ENCODE measurements at places on chromosomes 13 and 19. TPM values are rescaled to one million over a fixed set of nuclear protein-coding genes. Genes with fewer than 3 reads are reported as not detected.

SIGLEC8 gene
- not detected for polyA plus RNA-seq

- no peak for DNase-seq
These were observed 1185.4 kb downstream of the DIAPH3 start for GRCh38 chr13:58978331-58978730.

ZNF416 gene
- polyA plus RNA-seq: 7.8 TPM

CABP5 gene
- 0.10 TPM for polyA plus RNA-seq

GRCh38 chr13:96629331-96629730 is 364.9 kb downstream of the OXGR1 start:
- no peak for DNase-seq

DNA sequence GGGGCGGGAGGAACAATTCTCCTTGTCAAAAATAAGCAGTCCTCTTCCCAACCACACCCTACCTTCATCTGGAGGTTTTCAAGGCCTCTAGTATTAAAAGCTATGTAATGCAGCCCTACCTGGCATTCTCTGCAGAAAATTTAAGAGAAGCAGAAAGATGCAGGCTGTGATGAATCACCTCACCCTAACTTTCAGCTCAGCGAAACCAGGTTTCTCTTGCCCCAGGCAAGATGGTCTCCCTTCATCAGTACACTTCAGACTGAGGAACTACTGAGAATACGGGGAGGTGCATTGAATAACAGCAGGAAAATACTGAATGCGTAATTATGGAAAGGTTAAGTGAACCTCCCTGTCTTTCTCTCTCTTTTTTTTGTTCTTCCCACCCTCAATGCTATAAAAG is 437.6 kb upstream of the KLF12 start:
- DNase-seq: no peak

LILRA6 gene
- polyA plus RNA-seq: 0.73 TPM

DNA sequence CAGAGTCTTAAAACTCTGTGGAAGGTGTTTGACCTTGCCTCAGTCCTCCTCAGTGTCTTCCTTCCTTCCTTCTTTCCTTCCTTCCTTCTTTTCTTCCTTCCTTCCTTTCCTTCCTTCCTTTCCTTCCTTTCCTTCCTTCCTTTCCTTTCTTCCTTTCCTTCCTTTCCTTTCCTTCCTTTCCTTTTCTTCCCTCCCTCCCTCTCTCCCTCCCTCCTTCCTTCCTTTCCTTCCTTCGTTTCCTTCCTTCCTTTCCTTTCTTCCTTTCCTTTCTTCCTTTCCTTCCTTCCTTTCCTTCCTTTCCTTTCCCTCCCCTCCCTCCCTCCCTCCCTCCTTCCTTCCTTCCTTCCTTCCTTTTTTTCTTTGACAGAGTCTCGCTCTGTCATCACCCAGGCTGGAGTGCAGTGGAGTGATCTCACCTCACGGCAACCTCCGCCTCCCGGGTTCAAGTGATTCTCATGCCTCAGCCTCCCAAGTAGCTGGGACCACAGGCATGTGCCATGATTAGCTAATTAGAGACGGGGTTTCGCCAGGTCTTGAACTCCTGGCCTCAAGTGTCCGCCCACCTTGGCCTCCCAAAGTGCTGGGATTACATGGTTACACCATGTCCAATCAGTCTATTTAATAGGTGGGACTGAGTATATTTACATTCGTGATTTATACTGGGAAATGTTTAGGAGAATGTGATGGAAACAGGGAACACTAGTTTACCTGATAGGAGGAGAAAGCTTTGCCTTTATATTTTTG is 16.3 kb downstream of the ZNF507 start:
- DNase-seq: no peak

GRCh38 chr19:30488191-30488590 is 116.0 kb downstream of the ZNF536 start:
- no peak for DNase-seq

LGALS14 gene
- polyA plus RNA-seq: not detected

CYP2A7 gene
- not detected for polyA plus RNA-seq

DNA sequence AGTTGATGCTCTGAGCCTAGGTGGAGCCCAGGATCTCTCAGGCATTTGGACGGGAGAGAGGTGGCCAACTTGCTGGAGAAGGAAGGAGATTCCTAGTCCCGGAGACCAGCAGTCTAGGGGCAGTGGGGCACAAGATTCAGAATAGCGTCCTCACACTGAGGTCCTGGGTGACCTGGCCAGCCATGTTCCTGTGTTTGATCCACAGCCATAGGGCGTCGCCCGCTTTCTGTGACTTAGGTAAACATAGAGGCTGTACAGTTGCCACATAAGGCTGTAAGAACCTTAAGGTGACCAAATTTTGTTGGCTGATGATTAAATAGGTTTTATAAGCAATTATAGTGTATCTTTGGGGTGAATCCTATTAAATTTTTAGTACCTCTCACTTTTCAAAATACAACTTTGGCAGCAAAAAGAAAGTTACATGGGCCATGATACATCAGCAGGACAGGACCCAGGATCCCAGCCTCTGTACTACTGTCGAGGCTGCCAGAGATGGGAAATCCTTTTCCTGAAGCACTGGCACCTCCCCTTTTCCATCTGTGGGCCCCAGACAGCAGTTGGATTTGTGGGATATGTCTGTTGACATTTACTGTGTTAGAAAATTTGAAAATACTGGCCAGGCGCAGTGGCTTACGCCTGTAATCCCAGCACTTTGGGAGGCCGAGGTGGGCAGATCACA is 37.5 kb downstream of the TSSK6 start:
- DNase-seq: no peak

- no peak for DNase-seq
These were observed 224.6 kb downstream of the RAP2A start for GRCh38 chr13:97658556-97658955.

GRCh38 chr19:2059422-2060201 is 8.6 kb upstream of the MKNK2 start:
- no peak for DNase-seq

DNA sequence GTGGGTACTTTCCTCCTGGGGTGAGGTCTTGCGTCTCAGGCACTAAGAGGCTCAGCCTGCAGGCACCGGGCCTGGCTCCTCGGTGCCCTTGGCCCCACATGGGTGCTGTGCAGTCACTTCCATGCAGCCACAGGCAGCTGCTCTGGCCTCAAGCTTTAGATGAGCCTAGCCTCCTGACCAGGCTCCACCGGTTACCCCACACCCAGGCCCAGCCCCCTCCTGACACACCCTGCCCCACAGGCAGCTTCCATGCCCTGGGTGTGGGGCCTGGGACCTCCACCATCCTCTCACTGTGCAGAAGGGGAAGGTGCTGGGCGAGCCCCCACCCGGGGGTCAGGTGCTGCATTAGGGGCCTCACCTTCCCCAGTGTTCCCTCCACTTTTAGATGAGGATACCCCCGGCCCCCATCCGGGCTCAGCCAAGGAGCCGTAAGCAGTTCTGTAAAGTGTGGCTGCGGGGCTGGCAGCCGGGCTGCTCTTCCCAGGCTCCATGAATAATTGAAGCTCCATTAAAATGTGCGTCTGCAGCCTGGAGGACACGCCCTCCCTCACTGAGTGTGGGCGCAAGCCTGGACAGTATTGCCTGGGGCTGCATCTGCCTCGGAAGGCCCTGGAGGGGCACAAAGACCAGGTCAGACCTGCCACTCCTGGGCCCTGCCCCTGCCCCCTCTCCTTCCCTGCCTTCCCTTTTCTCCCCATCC is 72.5 kb upstream of the KCTD15 start:
- DNase-seq: no peak

DNA sequence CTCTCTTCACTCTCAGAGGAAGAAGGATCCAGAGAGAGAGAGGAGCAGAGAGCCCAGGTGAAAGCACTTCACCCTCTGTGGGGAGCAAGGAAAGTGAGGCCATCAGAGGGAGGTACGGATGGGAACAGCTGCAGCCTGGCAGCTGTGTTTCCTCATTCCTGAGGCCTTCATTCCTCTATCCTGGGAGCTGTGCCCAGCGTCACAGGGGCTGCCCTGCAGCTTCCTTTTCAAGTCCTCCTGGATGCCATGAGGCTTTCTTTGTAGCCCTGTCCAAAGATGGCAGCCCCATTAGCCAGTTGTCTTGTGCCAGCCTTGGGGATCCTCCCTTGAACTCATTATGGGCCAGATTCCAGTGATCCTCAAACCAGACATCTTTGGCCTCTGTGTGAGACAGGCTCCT is 76.8 kb upstream of the PCDH8 start:
- no peak for DNase-seq

GRCh38 chr13:70856711-70857110 is 748.5 kb upstream of the KLHL1 start:
- DNase-seq: no peak

GRCh38 chr13:111213964-111214726 is 99.0 kb downstream of the ARHGEF7 start:
- DNase-seq: no peak

- DNase-seq: no peak
These were observed 5.3 kb upstream of the CEACAM21 start for GRCh38 chr19:41570639-41571112.

- no peak for DNase-seq
These were observed 3.5 kb downstream of the N4BP2L2 start for GRCh38 chr13:32535115-32535514.

DNA sequence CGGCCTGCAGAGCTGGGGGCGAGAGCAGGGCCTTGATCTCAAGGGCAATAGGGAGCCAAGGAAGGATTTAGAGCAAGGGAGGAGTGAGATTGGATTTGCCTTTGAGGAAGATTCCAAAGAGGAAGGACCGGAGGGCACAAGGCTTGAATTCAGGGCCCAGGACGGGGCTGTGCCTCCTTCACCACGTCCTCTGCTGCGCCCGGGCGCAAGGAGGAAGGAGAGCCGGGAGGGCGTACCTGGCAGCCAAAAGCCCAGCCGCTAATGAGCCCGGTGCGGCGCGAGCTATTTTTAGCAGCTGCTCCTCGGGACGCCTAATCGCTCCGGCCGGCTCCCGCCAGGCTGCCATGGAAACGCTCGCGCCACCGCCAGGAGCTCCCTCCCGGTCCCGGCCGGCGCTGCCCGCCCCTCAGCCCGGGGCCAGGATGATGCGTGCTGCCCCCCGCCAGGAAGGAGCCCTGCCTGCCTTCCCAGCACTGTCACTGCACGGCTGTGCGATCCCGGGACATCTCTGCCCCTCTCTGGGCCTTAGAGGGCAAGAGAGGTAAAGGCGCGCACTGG is 31.3 kb downstream of the TINCR start:
- peak; percentile 57 for DNase-seq

CEACAM1 gene
- 18.1 TPM for polyA plus RNA-seq

GRCh38 chr19:6739390-6739882 is at the start of gene TRIP10:
TSS of gene TRIP10 (plus strand) at chr19:6739680. CDS start at chr19:6739762, 82 bp downstream.
- DNase-seq: peak; percentile 84

DNA sequence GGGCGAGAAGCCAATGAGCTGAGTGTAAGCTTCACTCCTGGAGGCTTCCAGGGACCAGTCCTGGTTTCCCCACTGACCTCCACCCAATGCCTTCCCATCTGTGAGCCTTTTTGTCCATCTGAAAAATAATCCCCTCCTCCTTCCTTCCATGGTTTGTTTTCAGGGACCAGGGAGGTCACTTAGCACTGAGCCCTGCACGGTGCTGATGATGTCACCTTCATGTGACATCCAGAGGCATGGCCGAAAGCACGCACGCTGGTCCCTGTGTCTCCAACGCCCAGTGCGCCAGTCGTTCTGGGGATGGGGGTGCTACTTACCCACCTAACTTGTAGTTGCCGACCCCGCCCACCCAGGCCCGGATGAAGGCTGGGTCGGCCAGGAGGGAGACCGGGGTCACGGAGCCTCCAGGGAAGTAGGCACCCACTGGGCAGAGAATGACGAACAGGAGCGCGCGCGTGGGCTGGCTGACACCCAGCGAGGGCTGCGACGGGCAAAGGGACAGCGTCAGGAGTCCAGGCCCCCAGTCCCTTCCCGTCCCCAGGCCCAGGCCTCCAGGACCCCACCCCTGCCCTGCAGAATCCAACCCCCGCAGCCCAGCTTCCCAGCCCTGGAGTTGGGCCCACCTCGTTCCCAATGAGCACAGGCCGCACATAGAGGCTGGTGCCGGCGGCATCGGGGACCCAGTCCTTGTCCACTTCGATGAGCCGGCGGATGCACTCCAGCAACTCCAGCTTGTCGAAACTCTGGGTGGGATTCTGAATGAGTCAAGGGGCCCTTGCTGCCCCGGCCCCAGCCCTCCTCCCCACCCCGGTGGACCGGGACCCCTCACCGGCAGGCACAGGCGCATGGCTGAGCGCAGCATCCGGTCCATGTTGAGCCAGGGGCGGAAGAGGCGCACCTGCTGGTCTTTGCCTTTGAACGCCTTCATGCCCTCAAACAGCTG is 11.2 kb downstream of the BCAT2 start:
- no peak for DNase-seq

SPINT2 gene
- polyA plus RNA-seq: 411 TPM

DNA sequence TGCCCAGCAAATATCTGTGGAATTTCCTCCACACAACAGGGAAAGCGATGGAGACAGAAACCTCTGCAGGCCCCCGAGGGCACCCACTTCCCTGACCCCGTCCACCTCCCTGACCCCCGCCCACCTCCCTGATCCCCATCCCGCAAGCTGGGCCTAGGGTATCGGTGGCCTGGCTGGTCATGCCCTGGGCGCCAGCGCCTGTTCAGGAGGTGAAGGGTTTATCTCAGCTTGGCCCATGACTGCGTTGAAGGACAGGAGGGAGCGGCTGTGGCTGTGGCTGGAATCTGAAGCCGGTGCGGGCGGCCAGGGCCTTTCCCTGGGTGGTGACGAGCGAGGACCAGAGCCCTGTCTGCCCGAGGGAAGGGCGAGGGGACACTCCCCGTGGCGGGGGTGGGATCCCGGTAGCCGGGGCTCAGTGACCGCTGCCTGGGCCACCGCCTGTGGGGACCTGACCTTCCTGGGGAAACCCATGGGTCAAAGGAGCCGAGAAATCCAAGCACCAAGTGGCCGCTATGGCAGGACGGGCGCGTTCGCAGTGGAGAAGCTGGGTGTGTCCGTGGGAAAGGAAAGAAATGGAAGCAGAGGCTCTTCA is 20.7 kb downstream of the GAS6 start:
- no peak for DNase-seq

- DNase-seq: no peak
These were observed 207.4 kb downstream of the COG6 start for GRCh38 chr13:39862900-39863299.

OR7C1 gene
- polyA plus RNA-seq: 0.06 TPM

DNA sequence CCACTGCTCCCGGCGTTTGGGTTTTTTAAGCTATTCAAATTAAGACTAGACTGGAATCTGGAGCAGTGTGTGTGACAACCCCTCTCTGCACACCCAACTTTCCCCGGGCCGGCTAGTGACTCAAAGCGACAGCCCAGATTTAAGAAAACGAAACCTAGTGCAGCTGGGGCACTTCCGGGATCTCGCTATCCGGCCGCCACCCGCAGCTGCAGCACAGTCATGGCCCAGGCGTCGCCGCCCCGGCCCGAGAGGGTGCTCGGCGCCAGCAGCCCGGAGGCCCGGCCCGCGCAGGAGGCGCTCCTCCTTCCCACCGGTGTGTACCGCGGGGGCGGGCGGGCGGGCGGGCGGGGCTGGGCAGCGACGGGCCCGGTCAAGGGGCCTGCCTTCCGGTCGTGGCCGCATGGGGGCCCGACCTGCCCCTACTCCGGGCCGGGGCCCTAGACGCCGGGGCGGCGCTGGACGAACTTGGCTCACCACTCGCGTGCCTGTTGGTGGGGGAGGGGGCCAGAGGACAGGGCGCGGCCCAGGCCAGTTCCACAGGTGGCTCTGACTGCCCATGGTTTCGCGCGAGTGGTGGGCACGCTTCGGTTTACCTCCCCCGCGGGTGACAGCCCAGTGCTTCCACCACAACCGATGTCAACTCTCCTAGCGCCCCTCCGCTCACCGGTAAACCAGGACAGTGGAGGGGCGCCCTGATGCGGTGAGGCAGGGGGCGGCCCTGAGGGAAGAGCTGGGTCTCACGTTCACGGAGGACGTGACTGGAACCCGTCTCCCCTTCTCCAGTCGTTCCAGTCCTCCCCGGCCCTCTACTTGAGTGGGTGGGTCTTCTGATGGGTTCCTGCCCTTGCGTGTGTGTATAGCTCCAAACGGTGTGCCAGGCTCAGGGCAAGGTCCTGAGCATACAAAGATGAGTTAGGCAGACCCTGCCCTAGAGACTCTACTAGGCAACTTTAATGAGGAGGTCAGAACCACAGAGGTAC is at the start of gene PHF11:
PHF11 (plus strand) TSS at position 171 of the 980 bp plus-strand sequence; CDS start at position 220, 49 bp downstream.
- peak; percentile 42 for DNase-seq

Data from right renal pelvis (tissue), 4 donors.